ENCODE measurements at places on chromosomes 7 and 10.
A peak's percentile ranks its signal among the peaks of the same experiment; 100 is the strongest.

DNA sequence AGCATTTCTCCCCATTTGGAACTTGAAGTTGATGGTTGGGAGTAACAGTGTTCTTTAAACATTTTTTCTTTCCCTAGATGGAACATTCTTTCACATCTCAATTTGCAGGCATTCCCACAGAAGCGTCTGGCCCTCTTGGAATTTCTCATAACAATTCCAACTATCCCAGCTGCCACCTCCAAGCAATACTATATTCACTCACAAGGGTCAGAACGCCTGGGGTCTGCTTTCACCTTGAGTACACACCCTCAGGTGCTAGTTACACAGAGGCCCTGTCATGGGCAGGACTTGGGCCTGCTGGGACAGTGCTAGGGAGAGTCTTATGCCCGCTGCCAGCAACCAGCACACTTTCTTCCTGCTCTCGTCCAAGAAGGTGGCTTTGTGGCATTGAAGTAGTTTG, 136.5 kb downstream of the JCAD start:
- no peak for DNase-seq

- no peak for DNase-seq
These were observed 34.7 kb upstream of the KMT2E start for GRCh38 chr7:104979167-104979841.

DNA sequence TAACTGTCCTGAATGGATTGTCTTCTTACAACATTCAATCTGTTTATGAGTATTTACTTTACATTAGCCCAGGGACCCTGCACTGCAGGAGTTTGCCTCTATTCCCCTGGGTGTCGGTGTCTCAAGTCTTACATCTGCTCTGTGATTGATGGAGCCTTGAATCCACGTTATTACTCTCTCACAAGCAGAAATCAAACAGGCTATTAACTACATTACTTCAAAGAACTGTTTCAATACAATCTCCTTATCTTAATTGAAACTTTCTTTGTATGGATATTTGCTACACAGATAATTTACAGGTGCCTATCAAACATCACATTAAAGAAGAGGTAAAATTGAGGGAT, 3.1 kb upstream of the ARID5B start:
- no peak for DNase-seq

DNA sequence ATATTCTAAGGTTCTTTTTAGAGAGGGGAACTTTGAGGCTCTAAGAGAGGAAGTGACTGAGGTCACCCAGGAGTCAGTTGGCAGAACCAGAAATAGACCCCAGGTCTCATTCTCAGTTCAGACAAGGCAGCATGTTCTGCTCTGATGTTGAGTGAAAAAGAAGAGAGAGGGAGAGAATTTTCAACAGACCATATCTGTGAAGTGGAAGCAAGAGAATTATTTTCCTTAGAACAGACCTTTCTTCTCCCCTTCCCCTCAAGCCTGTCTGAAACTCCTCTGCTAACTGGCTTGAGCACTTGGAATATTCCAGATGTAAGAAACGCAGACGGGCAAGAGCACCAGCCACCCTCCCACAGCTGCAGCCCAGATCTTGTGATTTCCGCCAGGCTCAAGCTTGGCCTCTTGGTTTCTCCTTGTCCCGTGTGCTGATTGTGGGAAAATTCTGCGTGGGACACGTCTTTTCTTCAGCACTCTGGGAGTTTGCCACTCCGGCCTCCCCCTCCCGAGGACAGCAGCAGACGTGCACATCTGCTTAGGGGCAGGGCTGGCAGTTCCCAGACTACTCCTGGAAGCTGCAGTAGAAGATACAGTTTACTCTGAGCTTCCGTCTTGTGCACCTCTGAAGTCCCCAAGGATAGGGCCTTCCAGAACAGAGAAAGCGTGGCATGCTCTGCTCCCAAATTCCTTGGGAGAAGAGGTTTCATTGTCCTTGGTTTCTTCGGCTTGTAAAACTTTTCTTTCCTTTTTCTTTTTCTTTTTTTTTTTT, 22.7 kb upstream of the IKZF1 start:
- DNase-seq: no peak

DNA sequence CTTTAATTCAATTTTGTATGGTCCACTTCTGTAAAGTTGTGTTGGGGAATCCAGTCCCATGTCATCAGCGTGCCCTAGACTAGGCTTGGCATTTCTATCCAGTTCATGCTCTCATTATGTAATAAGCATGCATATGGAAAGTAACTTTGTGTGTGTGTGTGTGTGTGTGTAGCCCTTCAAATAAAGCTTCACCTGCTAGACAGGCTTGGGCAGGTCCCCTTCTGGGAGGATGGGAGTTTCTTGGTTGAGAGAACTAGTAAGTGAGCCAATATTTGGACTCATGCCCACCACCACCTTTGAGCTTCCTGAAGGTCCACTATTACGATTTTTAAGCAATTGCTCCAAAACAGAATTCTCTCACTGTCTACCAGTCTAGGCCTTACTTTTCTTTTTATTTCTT, 6.9 kb downstream of the BZW2 start:
- no peak for DNase-seq

GRCh38 chr7:157337316-157338149, 729 bp downstream of the DNAJB6 start:
- DNase-seq: peak; percentile 84

DNA sequence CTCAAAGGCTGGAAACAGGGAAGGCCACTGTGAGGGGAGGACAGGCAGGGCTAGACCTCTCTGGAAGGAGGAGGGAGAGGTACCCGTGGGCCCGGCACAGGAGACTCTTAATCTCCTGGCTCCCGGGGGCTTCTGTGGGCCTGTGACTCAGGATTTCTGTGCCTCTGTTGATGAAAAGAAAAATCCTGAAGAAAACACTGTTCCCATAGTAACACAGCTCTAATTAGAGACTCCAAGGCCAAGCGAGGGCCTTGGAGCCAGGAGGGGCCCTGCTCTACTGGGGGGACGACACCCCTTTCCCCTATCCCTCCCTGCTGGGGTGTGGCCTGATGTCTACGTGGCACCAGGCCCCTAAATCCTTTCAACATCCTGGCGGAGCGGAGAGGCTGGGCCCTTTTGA, 174.1 kb upstream of the TNRC18 start:
- no peak for DNase-seq

DNA sequence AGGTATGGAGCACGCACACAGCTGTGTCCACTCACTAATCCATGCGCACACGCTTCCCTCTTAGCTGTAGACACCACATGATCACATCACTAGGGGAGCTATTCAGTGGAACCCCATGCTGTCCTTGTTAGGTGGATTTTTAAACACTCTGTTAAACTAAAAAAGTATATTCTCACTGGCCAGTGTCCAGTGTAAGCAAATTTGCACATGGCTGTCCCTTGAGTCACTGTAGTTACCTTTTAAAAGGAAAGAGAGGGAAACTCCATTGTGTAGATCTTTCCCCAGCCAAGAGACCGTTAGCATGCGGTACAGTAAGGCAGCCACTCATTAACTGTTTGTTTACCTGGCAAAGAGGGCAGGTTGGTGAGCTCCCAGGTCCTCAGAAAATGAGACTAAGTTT, 81.6 kb upstream of the INSYN2A start:
- no peak for DNase-seq

GRCh38 chr7:133434246-133434865, 181.5 kb downstream of the EXOC4 start:
- DNase-seq: no peak

- DNase-seq: no peak
These were observed 112.7 kb downstream of the MPP7 start for GRCh38 chr10:28190196-28190595.

DNA sequence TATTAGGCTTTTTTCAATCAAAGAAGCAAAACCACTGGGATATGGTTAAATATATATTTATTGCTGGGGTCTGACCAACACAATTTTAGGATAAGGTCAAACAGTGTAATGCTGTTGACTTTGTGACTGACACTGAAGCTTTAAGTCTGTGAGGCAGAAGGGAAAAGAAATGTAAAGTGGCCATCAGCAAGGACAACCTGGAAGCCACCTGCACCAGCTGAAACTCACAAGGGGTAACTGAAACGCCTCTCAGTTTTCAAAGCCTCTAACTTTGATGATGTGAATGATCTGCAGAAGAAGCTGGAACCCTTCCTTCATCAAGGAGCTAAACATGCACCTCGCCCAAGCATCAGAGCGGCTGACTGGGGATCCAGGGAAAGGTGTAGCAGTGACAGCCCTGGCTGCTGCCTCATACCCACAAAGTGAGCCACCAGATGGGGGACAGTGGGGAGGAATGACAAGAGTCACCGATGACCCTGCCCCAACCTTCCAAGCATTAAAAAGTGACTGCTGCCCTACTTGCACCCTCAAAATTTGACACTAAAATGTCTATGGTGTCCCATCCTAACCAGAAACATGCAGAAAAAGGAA, 284.9 kb upstream of the CNTNAP2 start:
- no peak for DNase-seq

GRCh38 chr10:104020020-104020419, 53.1 kb downstream of the SLK start:
- DNase-seq: no peak

- DNase-seq: no peak
These were observed 94.1 kb downstream of the TCF7L2 start for GRCh38 chr10:113044016-113044755.

- no peak for DNase-seq
These were observed 67.8 kb upstream of the PRSS1 start for GRCh38 chr7:142681314-142682092.

GRCh38 chr10:123901621-123902020, 10.0 kb upstream of the CPXM2 start:
- DNase-seq: no peak

GRCh38 chr7:34664755-34665154, 6.7 kb downstream of the NPSR1 start:
- DNase-seq: no peak

DNA sequence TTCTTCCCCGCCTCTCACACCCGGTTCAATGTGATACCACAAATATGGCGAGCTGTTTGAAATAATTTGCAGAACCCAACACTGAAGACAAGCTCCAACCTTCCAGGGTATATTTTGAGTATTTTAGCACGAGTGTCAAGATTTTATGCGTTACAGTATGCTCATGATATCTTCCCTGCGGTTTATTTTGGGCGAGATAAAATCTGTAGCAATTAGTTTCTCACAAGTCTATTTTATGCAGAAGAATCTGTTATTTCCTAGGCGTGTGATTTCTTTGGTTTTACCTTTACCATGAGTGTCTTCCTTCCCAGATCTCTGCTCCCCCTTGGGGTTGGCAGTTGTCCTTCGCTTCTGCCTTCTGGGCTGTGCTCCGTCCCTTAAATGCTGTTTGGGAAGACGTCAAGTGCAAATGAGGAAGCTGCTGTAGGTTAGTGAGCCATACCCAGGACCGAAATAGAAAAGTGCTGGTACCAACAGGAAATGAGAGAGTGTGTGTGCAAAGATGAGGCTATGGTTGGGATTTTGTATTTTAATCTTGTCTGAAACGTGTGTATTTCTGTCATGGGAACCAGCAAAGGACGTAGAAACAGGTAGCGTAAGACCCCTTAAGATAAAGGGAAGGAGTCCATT, 299.8 kb downstream of the KLF6 start:
- DNase-seq: no peak

DNA sequence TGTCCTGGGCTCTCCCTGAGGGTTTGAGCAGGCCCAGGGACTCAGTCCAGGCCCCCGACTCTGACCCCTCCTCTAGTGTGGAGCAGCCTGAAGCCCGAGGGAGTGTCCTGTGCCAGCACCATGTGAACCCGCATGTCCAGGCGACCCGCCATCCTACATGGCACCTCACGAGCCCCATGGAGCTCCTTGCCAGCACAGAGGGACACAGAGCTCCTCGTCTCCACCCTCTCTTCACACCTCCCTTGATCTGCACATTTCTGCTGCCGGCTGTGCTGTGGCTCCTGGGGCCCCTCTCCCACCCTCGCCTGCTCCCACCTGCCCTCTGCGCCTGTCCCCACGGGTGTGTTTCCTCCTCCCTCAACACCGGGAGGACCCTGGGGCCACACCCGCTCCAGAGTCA, 103.5 kb downstream of the ADARB2 start:
- no peak for DNase-seq

- no peak for DNase-seq
These were observed 153.8 kb upstream of the HABP2 start for GRCh38 chr10:113399065-113399464.

DNA sequence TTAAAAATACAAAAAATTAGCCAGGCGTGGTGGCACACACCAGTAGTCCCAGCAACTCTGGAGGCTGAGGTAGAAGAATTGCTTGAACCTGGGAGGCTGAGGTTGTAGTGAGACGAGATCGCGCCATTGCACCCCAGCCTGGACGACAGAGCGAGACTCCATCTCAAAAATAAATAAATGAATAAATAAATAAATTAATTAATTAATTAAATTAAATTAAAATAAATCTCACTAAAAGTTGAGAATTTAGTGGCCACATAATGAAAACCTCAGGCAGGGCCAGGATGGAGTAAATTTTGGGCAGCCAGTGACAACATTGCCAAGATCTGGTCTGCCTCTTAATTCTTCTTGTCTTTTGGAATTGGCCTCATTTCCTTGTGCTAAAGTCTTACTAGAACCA, 187.5 kb upstream of the FEZF1 start:
- no peak for DNase-seq

- DNase-seq: no peak
These were observed 277.2 kb upstream of the ADARB2 start for GRCh38 chr10:2014541-2014940.

DNA sequence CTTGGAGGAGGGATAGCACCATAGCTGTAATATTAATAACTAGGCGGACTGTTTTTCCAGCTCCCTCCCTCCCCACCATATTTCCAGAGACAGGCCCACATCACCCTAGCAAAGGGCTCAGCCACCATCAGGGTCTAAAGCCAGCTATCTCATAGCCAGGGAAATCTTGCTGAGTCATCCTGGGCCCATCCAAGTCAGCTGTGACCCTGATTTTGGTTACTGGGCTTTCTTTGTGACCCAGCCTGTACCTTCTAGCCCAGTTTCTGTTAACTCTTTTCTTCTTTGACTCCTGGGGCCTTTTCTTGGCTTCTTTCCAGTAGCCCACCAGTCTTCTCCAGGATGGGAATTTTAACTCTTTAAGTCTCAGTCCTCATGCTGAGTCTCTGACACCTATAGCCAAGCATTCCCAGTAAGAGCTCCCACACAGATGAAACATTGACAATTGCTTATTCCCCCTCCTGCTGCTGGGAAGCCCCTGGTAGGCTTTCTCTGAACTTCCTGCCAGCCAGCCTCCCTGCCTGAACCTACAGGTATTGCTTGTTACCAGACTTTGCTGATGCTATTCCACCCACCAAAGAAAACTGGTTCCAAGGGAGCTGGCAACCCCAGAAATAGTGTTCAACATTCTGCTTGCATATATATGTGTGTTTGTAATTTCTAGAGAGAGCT, 34.8 kb upstream of the ADO start:
- DNase-seq: peak; percentile 2

DNA sequence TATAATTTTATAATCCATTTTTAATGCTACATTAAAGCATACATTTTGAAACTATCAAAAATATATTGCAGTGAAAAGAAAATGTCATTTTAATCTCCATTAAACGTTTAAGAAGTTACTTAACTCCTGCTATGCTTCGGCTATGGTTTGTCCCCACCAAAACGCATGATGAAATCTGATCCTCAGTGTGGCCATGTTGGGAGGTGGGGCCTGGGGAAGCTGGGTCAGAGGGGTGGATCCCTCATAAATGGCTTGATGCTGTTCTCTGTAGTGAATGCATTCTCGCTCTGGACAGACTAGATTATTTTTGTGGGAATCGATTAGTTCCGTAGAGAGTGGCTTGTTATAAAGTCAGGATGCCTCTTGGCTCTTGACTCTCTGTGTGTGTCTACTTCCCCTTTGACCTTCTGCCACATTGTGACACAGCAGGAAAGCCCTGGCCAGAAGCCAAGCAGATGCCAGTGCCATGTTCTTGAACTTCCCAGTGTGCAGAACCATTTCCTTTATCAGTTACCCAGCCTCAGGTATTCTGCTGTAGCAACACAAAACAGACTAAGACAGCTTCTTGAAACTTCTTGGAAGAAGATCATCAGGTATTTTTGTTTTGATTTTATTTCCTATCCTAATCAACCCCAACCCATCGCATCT, 77.8 kb downstream of the TCERG1L start:
- no peak for DNase-seq
